ENCODE measurements at places on chromosomes 13 and 19. TPM values are rescaled to one million over a fixed set of nuclear protein-coding genes. Genes with fewer than 3 reads are reported as not detected.
A peak's percentile ranks its signal among the peaks of the same experiment; 100 is the strongest.

DNA sequence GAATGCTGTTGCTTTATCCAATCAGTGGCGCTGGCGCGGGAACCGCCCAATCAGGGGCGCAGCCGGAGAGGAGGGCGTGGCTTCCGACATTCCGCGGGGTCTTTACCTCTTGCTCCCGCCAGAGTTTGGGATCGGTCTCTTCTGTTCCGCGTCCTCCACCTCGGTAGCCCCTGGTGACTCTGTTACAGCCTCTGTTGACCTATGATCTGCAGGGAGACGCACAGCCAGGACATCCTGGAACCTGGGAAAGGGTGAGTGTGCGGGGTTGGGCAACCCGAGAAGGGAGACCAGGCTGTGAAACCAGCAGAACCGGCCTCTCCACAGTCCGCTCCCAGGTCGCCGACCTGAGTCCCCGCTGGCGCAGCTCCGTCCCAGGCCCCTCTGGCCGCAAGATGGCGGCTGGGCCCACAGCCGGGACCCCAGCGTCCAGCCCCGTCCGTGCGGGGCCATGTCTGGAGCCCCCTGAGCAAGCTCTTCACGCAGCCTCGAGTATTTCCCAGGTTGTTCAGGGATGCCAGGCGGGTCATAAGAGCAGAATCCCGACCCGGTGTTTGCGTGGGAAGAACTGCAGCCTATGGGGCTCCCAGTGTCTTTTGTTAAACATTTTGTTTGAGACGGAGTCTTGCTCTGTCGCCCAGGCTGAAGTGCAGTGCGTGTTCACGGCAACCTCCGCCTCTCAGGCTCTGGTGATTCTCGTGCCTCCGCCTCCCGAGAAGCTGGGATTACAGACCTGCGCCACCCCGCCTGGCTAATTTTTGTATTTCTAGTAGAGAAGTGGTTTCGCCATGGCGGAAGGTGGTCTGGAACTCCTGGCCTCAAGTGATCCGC, 4.4 kb upstream of the ZNF681 start:
- H3K27me3 ChIP-seq = no peaks in the 10 kb centered on the region
- H3K36me3 ChIP-seq = no peaks in the 10 kb centered on the region
- H3K27ac ChIP-seq = peak overlapping the region; percentile 76
- DNase-seq = peak; percentile 95

GRCh38 chr13:45328661-45329111, 12.3 kb downstream of the TPT1 start:
- DNase-seq = no peak
- H3K4me3 ChIP-seq = no peak overlapping the region

DNA sequence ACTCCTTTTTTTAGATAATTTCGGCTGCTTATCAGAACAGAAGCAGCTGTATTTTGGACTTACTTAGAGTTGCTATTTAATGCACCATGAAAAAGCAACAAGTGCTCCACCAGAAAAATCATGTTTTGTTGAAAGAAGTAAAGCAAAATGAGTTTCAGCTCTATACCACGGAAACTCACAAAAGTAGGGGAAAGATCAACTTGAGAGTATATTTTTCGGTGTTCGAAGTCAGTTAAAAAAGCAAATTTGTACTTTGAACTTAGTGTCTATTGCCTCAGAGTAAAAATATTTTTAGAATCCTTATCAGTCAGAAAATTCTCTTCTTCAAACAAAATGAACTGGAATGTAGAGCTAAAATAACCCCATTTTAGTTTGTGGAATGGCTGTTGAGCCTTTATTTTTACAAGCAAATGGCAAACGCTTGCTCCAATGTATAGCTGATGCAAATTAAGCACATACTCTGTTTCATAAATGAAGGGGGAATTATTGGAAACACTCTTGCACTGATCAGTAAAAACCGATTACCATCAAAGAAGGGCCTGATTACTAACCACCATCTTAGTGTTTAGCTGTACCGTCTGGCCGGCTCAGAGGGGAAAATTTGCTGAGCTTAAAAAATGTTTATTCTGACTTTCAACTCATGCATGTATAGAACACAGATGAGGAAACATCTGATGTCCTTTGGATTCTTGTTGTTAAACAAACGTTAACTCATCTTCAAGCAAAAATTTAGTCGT, 540.7 kb downstream of the GPC6 start:
- no peak for DNase-seq
- H3K27me3 ChIP-seq = no peaks in the 10 kb centered on the region
- no peaks in the 10 kb centered on the region for H3K4me1 ChIP-seq
- H3K27ac ChIP-seq = no peak overlapping the region
- H3K36me3 ChIP-seq = no peaks in the 10 kb centered on the region

DNA sequence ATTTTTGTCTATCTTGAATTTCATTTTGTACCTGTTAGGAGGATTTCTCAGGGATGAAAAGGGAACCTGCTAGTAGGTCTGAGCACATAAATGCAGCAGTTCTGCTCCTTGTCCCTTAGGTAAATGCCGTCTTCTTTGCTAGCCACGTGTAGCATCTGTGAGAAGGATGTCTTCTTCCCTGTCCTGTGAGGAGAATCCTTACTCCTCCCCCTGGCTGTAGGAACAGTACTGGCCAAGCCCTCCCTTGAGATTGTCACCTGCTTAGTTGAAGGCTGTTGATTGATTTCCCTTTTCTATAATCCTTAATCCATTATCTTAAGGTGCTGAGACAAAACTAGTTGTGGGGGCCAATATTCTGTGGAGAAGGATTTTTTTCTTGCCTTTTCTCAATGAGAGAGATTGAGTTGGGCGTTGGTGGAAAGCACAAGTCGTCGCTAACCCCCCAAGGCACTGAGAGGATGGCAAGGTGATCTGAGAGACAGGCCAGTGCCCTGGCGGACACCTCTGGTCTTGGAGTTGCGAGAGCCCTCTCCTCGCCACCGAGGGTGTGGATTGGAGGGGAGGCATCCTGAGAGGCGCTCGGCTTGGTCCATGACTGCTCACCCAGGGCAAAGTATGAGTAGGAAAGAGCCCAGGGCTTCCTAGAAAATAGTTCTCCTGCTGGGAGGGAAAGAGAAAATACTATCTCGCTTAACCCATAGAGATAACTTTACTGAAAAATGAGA, 216.7 kb downstream of the ATP8A2 start:
- no peak for DNase-seq
- H3K4me3 ChIP-seq = no peak overlapping the region
- no peaks in the 10 kb centered on the region for H3K27me3 ChIP-seq
- no peaks in the 10 kb centered on the region for H3K4me1 ChIP-seq

- no peaks in the 10 kb centered on the region for H3K36me3 ChIP-seq
- H3K4me1 ChIP-seq = no peaks in the 10 kb centered on the region
- DNase-seq = peak; percentile 21
- H3K27me3 ChIP-seq = no peaks in the 10 kb centered on the region
- H3K27ac ChIP-seq = no peak overlapping the region
- H3K4me3 ChIP-seq = no peak overlapping the region
These were observed 1820.8 kb downstream of the UQCRFS1 start for GRCh38 chr19:27392027-27392632.

DNA sequence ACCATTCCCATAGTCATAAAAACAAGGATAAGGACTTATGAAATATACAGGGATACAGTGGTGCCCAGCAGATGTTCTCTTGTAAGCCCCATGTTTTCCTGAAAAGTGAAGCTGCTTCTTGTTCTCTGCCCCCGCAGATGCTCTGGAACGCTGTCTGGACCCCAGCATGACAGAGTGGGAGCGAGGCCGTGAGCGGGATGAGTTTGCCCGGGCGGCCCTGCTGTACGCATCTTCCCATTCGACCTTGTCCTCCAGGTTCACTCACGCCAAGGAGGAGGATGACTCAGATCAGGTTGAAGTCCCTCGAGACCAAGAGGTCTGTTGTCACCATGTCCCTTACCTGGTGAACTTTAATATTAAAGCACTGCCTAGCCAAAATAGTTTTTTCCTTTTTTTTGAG, 20.3 kb upstream of the WDR88 start:
- DNase-seq = no peak
- H3K27ac ChIP-seq = no peak overlapping the region
- H3K4me1 ChIP-seq = no peaks in the 10 kb centered on the region
- no peak overlapping the region for H3K4me3 ChIP-seq

DNA sequence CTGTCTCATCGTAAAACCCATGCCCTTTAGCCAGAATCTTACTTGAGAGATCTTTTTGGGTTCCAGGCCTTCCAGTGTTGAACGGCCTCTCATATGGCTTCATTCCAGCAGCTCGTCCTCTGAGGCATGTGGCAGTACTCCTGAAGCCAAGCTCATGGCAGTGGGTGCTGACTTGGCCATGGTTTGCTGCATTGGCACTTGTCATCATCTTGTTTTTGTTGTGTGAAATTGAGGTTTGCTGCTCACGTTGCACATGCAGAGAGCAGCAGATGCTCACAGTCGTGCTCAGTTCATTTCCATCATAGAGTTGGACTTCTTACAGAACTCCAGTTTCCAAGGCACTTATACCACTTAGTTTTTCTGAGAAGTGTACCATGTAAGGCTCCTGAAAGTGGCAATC, 14.9 kb downstream of the TEX29 start:
- no peak overlapping the region for H3K27ac ChIP-seq
- H3K27me3 ChIP-seq = no peaks in the 10 kb centered on the region
- H3K36me3 ChIP-seq = no peaks in the 10 kb centered on the region
- H3K4me3 ChIP-seq = no peak overlapping the region
- no peaks in the 10 kb centered on the region for H3K4me1 ChIP-seq

DNA sequence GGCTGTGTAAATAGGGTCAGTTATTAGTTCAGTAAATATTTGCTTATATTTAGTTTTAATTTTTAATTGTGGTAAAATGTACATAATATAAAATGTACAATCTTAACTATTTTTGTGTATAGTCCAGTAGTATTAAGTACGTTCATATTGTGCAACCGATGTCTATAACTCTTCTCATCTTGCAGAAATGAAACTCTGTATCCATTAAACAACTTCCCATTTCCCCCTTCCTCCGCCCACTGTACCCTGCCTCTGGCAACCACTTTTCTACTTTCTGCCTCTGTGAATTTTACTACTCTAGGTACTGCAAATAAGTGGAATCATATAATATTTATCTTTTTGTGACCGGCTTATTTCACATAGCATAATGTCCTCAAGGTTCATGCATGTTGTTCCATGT, 24.4 kb downstream of the UBAC2 start:
- peaks cover 91% of the 10 kb centered on the region for H3K4me1 ChIP-seq
- DNase-seq = no peak
- no peak overlapping the region for H3K27ac ChIP-seq
- H3K36me3 ChIP-seq = peaks cover 7% of the 10 kb centered on the region
- no peak overlapping the region for H3K4me3 ChIP-seq

- H3K36me3 ChIP-seq = no peaks in the 10 kb centered on the region
- peak; percentile 79 for DNase-seq
- peaks cover 34% of the 10 kb centered on the region for H3K4me1 ChIP-seq
- no peaks in the 10 kb centered on the region for H3K27me3 ChIP-seq
- peak overlapping the region; percentile 76 for H3K4me3 ChIP-seq
These were observed 1.5 kb downstream of the RGCC start for GRCh38 chr13:41458761-41459431.

GRCh38 chr19:15815306-15815705, at the start of gene OR10H1:
OR10H1 (minus strand) TSS chr19:15815664; CDS start chr19:15808037, 7,627 bp downstream.
- no peak within 1 kb of the TSS for H3K4me3 ChIP-seq
- no peaks in the 10 kb centered on the region for H3K36me3 ChIP-seq
- DNase-seq = peak; percentile 45
- peaks cover 2% of the 10 kb centered on the region for H3K4me1 ChIP-seq

GRCh38 chr13:113538689-113539058, 45.9 kb upstream of the TFDP1 start:
- peaks cover 28% of the 10 kb centered on the region for H3K36me3 ChIP-seq
- no peaks in the 10 kb centered on the region for H3K4me1 ChIP-seq
- H3K27ac ChIP-seq = no peak overlapping the region
- no peak overlapping the region for H3K4me3 ChIP-seq

- peak overlapping the region; percentile 71 for H3K27ac ChIP-seq
- H3K4me1 ChIP-seq = no peaks in the 10 kb centered on the region
- H3K4me3 ChIP-seq = no peak overlapping the region
These were observed 4.2 kb downstream of the C5AR1 start for GRCh38 chr19:47313754-47314295.

DNA sequence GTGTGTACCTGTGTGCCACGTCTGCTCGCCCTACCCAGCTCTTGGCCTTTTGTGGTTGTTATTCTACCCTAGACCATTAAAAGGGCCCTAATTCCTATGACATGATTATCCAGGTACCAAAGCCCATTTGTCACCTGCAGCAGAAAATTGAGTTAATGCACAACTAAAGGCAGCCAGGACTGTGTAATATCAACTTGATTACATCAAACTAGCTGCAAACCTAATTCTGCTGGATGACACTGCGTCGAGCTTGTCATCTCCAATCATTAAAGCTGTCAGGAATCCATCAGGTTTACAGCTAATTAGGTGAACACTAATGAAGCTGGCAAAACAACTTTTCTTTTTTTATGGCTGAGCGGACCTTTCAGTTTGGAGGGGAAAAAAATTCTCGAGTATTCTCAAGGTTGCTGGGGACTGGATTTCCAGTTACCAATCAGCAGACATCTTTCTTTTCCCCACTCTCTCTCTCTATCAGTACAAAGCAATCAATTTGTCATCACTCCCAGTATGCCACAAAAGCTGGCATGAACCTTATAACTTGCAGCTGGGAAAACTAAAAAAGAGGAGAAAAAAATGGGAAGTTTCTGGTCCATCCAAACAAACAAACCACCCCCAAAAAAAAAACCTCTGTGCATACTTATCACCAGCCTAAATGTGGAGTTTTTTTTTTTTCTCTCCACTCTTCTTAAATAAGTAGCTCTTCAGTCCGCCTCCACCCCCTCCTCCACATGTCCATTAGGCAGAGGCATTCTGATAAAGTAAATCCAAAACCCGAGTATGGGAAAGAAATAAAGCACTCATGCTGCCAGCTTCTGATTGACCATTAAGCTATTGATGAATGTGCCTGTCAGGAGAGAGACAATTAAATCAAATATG, 2.8 kb downstream of the TSHZ3 start:
- H3K36me3 ChIP-seq = no peaks in the 10 kb centered on the region
- H3K4me1 ChIP-seq = peaks cover 45% of the 10 kb centered on the region
- DNase-seq = no peak
- H3K27ac ChIP-seq = no peak overlapping the region

DNA sequence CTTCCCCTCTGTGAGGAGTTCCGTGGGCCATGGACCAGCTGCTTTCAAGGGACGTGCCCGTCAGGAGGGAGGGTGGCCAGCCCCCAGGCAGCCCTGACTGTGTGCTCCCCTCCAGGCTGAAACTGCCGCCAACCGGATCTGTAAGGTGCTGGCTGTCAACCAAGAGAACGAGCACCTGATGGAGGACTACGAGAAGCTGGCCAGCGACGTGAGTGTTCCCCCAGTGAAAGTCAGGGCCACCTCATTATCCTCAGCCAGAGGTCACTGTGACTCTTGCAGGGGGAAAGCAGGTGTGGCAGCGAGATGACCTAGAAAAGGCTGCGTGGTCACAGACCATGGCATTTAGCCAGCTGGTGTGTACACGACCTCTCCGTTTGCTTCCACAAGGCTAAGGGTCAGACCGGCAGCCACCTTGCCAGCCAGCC, 29.9 kb downstream of the CAPN12 start:
- H3K27me3 ChIP-seq = no peaks in the 10 kb centered on the region
- peak overlapping the region; percentile 68 for H3K27ac ChIP-seq
- H3K4me1 ChIP-seq = peaks cover 67% of the 10 kb centered on the region
- peaks cover 80% of the 10 kb centered on the region for H3K36me3 ChIP-seq
- H3K4me3 ChIP-seq = no peak overlapping the region
- DNase-seq = peak; percentile 83

YIF1B gene
- total RNA-seq = 30.4 TPM

SIGLEC10 gene
- 1.1 TPM for total RNA-seq

BCAM gene
- total RNA-seq = 221 TPM

FXYD5 gene
- 19.2 TPM for total RNA-seq

PAN3 gene
- total RNA-seq = 42.4 TPM

KCNJ14 gene
- not detected for total RNA-seq

All from stomach (tissue), 19 donors.